ENCODE measurements at places on chromosomes 13 and 19.

- no peak for DNase-seq
Measured at GRCh38 chr13:40095695-40096356, 440.4 kb downstream of the COG6 start.

DNA sequence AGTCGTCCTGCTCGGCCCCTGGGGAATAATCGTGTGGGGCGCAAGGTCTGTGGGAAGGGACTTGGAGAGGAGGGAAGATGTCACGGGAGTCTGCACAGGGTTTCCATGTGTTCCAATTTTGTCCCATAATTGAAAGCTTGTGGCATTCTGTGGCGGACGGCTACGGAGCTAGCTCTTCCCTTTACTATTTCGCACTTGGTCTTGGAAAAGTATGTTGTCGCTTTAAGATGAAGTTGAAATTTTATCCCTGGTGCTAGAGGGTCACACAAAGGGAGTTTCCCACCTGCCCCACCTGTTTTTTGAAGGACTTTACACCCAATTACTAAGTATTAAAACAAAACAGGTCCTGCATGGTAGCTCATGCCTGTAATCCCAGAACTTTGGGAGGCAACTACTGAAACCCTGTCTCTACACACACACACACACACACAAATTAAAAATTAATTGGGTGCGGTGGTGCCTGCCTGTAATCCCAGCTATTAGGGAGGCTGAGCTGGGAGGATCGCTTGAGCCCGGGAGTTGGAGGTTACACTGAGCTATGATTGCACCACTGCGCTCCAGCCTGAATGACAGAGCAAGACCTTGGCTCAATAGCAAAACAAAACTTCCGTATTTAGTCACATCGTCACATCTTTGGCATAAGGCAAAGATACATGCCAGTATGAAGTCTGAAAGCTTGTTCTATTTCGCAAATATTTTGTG, 967 bp upstream of the TPT1 start:
- no peak for DNase-seq

DNA sequence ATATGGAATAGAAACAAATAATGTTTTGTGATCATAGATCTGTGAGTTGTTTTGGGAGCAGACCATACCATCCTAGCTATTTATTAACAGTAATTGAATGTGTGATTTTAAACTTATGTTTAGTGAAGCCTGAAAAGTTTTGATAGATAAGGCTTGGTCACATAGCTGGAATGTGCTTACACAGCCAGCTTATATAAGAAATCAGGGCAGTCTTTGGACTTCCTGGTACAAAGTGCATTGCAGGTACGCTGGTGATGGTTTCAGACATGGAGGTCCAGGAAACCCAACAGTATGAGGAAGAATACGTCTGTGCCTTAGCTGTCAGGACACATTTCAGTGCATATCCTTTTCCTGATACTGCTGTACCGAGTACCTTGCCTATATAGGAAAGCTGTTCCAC, 2316.2 kb upstream of the PCDH20 start:
- DNase-seq, result no peak

DNA sequence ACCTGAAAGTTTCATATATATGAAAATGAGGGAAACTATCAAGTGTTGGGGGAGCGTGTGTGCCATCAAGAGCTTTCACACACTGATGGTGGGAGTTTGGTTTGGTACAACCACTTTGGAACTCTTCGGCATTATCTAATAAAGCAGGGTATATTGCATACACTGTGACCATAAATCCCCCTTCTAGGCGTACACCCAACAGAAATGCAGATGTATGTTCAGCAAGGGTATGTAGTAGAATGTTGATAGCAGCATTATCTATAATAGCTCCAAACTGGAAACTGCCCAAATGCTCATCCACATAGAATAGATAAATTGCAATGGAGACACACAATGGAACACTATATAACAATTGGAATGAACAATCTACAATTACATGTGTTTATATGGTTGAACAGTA, 70.8 kb downstream of the FAM216B start:
- no peak for DNase-seq

DNA sequence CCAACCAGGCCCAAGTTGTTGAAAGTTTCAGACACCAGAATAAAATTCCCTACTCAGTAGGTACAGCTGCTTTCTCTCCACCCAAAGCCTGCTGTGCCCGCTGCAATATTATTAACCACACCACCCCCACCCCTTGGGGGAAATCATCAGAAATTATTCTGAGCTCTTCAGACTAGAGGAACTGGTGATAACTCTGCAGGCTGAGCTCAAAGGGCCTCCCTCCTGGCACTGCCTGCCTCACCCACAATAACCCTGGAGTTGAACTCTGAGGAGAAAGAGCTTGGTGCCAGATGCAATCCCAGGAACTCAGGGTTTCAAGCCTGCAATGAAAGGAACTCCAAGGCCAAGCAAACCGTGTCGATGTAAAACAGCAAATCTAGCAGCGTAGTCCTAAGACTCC, 381.7 kb upstream of the ZNF507 start:
- no peak for DNase-seq

- no peak for DNase-seq
Measured at GRCh38 chr19:32522967-32523366, 58.0 kb upstream of the PDCD5 start.

DNA sequence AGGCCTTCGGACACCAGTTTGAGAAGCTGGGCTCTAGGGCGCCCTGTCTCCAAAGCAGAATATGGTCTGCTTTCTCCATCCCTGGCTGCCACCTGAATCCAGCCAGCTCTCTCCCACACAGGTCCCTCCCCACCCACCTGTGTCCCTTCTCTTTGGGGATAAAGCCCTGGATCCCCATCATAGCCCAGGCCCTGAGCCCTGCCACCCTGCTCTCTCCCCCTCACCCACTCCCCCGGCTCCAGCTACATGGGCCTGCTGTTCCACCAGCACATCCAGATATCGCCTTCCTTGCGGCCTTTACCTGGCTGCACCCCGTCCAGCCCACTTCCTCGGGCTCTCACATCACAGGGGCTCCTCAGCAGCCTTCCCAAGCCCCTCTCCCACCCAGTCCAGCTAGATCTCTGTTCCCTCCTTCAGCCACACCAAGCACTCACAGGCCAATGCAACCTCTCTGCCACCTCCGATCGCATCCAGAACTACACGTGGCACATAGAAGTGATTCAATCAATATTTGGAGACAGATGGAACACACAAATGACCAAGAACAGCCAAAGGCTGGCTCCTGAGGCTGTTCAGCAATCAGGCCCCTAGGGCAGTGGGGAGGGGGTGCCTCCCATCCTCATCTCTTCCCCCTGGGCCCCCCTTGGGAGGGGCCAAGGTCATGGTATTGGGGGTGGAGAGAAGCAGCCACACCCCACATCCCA, 7.6 kb downstream of the AKT2 start:
- DNase-seq, result no peak

GRCh38 chr19:48635263-48635965, 1.8 kb downstream of the DBP start:
- DNase-seq, result peak; percentile 72

GRCh38 chr13:25170554-25171111, 1.5 kb downstream of the AMER2 start:
- peak; percentile 17 for DNase-seq

DNA sequence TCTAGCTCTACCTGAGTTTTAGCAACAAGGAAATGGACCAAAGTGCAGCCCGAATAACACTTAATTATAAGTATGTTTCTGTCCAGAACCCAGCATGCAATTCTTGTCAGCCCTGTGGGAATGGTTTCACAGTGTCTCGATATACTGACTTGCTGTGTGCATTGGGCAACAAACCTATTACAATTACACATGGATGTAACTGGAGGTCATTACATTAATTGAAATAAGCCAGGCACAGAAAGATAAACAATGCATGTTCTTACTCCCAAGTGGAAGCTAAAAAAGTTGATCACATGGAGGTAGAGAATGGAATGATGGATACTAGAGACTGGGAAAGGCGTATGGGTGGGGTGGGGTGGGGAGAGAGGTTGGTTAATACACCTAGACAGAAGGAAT, 5.1 kb upstream of the CYP2S1 start:
- no peak for DNase-seq

- DNase-seq, result no peak
Measured at GRCh38 chr13:49395878-49396380, 47.9 kb downstream of the CAB39L start.

- DNase-seq, result peak; percentile 67
Measured at GRCh38 chr19:45547965-45548609, 36.5 kb downstream of the OPA3 start.

DNA sequence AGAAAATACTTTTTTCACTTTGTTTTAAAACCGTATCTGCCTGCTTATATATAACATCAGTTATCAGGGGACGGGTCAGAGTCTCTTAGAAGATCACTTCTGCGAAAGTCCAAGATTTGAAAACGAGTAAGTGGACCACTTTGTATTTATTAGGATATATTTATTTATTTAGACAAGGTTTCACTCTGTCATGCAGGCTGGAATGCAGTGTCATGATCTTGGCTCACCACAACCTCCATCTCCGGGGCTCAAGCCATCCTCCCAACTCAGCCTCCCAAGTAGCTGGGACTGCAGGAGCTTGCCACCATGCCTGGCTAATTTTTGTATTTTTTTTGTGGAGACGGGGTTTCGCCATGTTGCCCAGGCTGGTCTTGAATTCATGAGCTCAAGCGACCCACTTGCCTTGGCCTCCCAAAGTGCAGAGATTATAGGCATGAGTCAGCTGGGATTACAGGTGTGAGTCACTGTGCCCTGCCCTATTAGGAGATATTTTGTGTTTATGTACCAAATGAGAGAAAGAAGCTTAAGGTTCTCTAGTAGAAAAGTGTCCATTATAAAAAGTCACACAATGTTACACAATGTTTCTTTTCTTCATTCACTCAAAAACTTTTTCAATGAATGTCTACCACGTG, 39.5 kb downstream of the RASL11A start:
- peak; percentile 16 for DNase-seq

DNA sequence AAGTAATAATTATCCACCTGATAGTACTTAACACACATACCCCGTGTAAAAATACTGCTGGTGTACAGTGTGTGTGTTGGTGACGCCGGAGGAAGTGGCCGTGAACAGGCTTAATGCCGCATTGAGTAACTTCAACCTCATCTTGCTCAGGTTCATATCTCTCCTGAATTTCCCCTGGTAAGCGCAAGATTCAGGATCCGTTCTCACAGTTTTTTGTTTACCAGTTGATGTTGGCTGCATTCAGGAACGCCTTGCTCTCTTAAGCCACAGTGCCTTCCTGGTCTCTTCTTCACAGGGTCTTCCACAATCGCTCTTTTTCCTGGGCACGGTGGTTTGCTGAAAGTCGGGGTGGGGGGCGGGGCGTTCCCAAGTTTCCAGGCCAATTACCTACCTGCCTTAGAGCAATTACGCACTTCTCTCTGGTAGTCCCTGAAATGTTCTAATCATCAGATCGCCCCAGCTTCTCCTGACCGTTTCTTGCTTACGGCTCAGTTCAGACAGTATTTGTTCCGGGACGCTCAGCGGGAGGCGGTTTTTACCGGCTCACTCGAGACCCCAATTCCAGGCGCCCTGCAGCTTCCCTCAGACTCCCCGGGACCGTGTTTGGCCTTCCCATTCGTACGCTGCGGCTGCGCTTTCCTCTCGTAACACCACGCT, 706 bp upstream of the DNAJC3 start:
- DNase-seq, result peak; percentile 46

- no peak for DNase-seq
Measured at GRCh38 chr13:99985241-99985874, 3.8 kb downstream of the ZIC2 start.

GRCh38 chr19:3370214-3370720, 3.9 kb downstream of the NFIC start:
- DNase-seq, result no peak

- DNase-seq, result no peak
Measured at GRCh38 chr13:41182231-41182630, 12.1 kb downstream of the KBTBD7 start.

DNA sequence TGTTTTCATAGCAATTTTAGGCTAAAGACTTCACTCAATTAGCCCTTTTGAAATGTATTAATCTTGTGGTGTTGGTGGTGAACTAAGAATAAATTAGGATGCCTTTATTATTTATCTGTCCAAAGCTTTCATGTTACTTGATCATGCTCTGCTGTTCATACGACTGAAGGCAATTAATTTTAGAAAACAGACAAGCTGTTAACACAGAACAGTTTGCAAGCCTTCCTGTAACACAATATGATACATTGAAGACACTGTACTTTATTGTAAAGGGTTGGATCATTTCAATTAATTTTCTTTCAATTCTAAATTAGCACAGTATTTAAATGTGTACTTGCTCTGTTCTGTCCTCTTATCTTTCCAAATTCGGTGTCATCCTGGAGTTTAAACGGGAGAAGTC, 794.3 kb upstream of the MIR17HG start:
- DNase-seq, result no peak

DNA sequence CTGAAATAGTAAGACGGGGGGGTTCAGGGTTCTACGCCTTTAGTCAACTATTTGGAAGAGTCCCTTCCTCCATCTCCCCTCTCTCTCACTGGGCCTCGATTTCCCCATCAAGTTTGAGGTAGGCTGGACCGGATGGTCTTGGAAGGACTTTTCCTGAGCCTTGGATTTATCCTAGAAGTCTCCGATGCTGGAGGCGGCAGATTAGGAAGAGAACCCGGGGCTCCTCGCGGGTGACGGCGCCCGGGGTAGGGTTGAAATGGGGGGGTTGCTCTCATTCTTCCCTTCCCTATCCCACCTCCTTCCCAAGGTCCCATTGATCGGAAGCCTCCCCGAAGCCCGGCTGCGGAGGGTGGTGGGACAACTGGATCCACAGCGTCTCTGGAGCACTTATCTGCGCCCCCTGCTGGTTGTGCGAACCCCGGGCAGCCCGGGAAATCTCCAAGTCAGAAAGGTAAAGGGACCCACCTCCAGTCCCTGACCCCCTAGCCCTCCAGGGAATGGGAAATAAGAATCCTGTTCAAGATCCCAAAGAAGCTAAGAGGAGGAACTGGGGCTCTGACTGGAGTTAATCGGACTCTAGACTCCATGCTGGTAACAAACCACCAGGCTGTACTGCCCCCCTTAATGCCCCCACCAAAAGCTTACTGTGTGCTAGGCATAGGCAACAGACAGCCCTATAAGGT, 781 bp downstream of the QPCTL start:
- DNase-seq, result peak; percentile 59

GRCh38 chr13:26590951-26591350, 33.5 kb downstream of the WASF3 start:
- DNase-seq, result no peak

- no peak for DNase-seq
Measured at GRCh38 chr19:4589579-4590410, 30.3 kb upstream of the SEMA6B start.

All from foreskin fibroblast (primary cell).